ENCODE measurements at places on chromosomes 4 and X.

DNA sequence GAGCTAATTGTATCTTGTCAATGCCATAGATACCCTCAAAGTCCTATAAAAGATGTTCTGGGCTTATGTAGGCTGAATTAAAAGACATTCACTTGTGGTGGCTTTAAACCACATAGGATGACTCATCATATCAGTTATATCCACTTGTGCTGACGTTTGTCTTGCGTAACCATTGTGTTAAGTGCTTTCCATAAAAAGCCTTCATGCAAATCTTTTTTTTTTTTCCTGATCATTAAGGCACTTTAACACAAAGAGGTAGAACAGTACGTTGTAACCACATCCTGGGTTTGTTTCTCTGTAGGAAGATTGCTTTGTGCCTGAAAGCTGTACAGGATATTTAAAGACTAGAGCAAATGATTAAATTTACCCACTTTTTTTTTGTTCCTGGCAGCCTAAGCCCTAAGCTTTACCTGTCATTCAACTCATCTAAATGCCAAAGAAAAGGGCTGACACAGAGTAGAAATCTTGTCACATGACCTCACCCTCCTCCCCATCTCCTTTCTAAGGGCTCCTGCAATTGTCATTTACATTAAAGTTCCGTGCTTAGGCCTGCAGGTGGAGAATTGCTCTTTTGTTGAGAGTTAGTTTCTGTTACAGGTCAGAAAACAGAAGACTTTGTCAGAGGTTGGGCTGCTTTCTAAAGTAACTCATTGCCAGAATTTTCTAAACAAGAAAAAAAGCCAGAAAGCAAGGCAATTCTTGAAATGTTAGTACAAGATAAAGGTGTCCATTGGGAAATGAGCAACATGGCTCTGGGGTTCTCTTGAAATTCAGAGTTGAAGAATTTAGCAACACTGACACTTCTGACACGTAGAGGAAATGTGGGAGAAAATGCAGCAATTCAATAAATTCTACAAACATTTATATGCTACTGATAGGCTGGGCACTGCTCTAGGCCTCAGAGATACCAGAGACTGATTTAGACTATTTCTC lies 555.6 kb downstream of the PPARGC1A start:
- no peak for DNase-seq

- no peak for DNase-seq
Observed at GRCh38 chr4:72846280-72847111, 223.0 kb downstream of the COX18 start.

GRCh38 chrX:53422861-53423306 lies at the start of gene RIBC1:
Gene RIBC1 (plus strand): TSS chrX:53422873. CDS start chrX:53426277, 3,404 bp downstream.
- DNase-seq = no peak

- DNase-seq = peak; percentile 92
Observed at GRCh38 chrX:68693481-68694434, 46.3 kb downstream of the STARD8 start.

DNA sequence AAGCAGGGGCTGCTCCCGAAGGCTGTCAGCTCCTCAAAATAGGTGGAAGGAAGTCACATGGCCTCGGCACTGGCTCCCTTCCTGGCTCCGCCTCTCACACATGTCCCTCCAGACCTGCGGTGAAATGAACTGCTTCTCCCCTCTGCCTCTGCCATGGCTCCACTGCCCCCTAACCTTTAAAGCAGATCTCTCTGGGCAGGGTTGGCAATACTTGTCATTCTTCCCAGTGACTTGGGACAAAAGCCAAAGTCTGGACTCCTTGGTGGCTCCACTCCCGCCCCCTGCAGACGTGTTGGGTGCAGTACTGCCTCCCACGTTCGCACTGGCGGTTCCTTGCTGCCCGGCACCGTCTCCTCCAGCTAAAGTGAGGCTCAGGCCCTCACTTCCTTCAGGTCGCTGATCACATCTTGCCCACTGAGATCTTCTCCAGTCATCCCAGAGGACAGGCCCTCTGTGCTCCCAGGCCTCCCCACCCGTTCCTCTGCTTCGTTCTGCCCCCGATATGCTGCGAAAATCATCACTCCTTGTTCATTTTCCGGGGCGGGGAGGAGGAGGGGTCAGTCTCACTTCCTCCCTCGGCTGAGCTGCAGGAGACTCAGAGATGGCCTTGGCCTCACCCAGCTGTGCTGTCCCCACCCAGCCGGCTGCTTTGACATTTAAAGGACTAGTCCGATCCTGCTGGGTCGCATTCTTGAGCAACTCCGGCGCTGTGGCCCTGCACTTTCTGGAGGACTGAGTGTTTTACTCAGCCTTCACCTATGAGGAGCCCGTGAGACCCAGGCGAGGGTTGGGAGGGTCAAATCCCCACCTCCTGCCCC lies 97.4 kb downstream of the PHKA2 start:
- peak; percentile 94 for DNase-seq

GRCh38 chr4:93748373-93749291 lies 79.9 kb upstream of the ATOH1 start:
- DNase-seq = no peak

GRCh38 chr4:17324386-17324830 lies 187.5 kb downstream of the QDPR start:
- no peak for DNase-seq

DNA sequence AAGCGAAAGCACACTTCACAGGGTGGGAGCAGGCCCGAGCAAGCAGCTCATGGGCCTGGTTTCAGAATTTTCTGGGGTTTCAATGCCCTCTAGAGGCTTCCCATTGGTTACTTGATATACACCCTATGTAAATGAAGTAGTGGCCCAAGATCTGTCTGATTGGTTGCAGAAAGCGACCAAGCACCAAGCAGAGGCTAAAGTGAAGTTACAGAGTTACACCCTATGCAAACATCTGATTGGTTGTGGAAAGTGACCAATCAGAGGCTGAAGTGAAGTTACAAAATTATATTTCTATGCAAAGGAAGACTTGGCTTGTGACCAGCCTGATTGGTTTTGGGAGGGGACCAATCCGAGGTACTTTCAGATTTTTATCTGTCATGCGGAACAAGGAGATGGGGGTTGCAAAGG lies 8.2 kb downstream of the FHIP1A start:
- no peak for DNase-seq

GRCh38 chrX:17580539-17581152 lies 156.6 kb upstream of the SCML1 start:
- no peak for DNase-seq

GRCh38 chrX:24563291-24564010 lies 83.7 kb downstream of the PCYT1B start:
- no peak for DNase-seq

DNA sequence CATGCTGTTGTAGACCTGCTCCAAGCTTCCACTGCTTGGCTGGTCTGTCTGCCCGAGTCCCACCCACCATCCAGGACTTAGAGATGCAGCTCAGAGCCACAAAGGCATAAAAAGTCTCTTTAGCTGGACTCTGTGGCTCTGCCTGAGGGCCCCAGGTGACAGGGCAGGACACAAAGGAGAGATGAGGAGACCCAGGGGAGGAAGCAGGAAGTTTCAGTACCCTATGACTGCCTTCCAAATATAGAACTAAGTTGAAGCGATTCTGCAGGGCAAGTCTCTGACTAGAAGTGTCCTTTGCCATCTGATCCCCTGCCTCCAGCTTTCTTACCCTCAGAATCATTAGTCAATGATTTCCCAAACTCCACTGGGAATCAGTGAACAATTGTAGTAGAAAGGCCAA lies 11.2 kb upstream of the CXCR3 start:
- no peak for DNase-seq

GRCh38 chrX:48709522-48710112 lies 13.1 kb downstream of the SUV39H1 start:
- no peak for DNase-seq

DNA sequence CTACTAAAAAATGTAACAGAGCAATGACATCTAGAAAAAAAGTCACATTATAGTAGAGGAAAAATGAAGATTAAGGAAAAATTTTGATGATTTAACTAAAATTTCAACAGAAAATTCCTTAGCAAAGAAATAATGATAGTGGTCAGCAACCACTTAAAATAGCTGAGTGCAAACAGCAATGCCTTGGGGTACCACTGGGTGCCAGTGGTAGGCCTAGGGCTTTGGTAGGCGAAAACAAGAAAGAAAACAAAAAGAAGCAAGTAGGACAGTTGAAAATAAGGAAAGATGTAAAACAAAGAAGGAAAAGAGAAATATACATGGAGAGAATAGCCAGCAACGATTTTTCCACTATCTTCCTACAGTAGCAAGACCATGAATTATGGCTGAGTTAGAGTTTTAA lies 313.5 kb upstream of the IRS4 start:
- DNase-seq = no peak

- no peak for DNase-seq
Observed at GRCh38 chrX:54423161-54423888, 16.9 kb upstream of the TSR2 start.

DNA sequence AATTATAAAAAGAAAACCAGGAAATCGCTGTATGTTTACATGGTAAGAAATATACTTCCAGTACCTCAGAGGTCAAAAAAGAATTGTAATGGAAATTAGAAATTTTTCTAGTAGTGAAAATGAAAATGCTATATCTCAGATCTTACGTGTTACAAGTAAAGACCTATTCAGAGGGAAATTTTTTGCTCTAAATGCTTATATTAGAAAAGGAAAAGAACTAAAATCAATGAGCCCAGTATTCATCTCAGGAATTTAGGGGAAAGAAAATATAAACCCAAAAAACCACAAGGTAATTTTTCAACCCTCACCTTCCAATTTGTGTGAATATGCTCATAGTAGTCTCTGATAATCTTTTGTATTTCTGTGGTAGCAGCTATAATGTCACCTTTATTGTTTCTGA lies 145.6 kb downstream of the RAP1GDS1 start:
- DNase-seq = no peak

DNA sequence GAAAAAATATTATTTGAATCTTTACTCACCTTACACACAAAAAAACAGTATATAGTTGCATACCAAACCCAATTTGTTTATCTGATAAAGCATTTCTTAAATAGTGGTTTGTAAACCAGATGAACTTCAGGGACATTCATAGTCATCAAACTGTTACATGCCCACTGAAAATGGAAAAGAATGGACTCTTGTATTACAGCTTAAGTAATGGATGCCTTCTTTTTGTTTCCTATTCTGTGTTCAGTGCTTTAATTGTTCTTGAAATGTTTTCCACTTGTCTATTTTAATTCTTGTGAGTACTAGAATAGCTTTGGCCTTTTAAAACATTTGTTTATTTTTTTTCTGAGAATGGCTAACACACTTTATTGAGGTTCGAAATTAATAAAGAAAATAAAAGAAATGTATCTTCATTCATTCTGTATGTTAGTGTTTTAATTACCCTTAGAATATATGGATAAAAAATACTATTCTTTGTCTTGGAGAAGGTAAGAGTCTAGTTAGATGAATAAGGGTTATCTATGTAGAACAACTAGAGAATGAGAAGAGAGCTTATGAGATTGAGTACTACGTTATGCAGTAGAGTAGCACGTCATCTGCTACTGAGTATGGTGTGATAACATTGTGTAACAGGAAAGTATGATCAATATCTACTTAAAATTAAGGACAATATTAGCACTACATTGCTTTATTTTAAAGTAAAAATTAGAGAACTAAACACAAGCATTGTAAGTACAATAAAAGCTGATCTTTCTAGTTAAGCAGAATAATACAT lies 9.9 kb downstream of the CPEB2 start:
- no peak for DNase-seq

DNA sequence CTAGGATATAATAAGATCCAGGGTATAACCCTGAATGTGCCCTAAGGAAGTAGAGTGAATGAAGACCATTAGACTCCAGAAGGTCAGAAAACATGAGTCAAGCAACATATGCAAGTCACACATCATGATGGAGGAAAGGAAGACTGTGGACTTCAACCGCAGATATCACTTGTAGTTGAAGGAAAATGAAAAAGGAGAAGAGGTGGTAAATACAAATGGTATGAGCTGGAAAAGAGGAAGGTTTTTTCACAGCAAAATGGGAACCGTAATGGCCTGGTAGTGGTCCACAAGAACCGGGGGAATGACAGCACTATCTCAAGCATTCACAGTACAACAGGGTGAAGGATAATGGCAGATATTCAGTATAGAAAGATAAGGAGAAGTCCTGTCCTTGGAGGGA lies 5.2 kb upstream of the SCFD2 start:
- DNase-seq = no peak

Data from lower leg skin (tissue), 4 donors.